ENCODE measurements at places on chromosomes 2 and 18. TPM values are rescaled to one million over a fixed set of nuclear protein-coding genes. Genes with fewer than 3 reads are reported as not detected.

TDRD15 gene
- not detected for total RNA-seq

TMEM17 gene
- total RNA-seq, result not detected

PRSS56 gene
- not detected for total RNA-seq

ANKRD29 gene
- total RNA-seq, result not detected

KIAA2012 gene
- not detected for total RNA-seq

TFCP2L1 gene
- total RNA-seq, result 0.02 TPM

ABI2 gene
- 19.1 TPM for total RNA-seq

CABYR gene
- total RNA-seq, result 1.3 TPM

EIF2AK2 gene
- 119 TPM for total RNA-seq

STAM2 gene
- total RNA-seq, result 20.1 TPM

OSBPL1A gene
- 1.00 TPM for total RNA-seq

ASPRV1 gene
- total RNA-seq, result 0.69 TPM

REG3A gene
- total RNA-seq, result not detected

GALNT5 gene
- not detected for total RNA-seq

UGT1A6 gene
- total RNA-seq, result not detected

RAD51AP2 gene
- not detected for total RNA-seq

UGT1A5 gene
- not detected for total RNA-seq

DYNAP gene
- total RNA-seq, result not detected

ZC3H6 gene
- 14.0 TPM for total RNA-seq

GRCh38 chr2:18153741-18154140 is 275.3 kb downstream of the KCNS3 start:
- no peak overlapping the region for H3K27ac ChIP-seq
- H3K36me3 ChIP-seq, result no peaks in the 10 kb centered on the region
- no peak for DNase-seq
- H3K27me3 ChIP-seq, result no peaks in the 10 kb centered on the region

DNA sequence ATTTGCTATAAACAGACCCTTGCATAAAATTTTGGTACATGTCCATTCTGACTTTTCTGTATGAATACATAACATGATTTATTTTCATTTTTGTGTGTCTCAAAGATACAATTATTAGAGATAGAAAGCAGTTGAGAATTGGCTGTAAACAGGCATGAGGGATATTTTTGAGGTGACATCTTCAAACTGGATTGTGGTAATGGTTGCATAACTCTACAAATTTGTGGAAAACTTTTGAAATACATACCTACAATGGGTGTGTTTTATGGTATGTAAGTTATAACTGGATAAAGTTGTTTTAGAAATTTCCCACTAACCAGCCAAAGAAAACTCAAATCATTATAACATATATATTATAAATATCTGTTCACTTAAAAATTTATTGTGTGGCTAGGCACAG is 39.6 kb downstream of the GREB1L start:
- no peak overlapping the region for H3K4me3 ChIP-seq
- no peaks in the 10 kb centered on the region for H3K4me1 ChIP-seq
- H3K27me3 ChIP-seq, result peaks cover 13% of the 10 kb centered on the region
- H3K36me3 ChIP-seq, result no peaks in the 10 kb centered on the region
- DNase-seq, result no peak

- no peaks in the 10 kb centered on the region for H3K27me3 ChIP-seq
- DNase-seq, result no peak
- no peak overlapping the region for H3K4me3 ChIP-seq
- peaks cover 8% of the 10 kb centered on the region for H3K4me1 ChIP-seq
- H3K36me3 ChIP-seq, result peaks cover 48% of the 10 kb centered on the region
- no peak overlapping the region for H3K27ac ChIP-seq
Measured at GRCh38 chr2:200922439-200922838, 33.3 kb downstream of the NIF3L1 start.

GRCh38 chr2:24336811-24337210 is 23.5 kb downstream of the ITSN2 start:
- H3K27ac ChIP-seq, result no peak overlapping the region
- DNase-seq, result no peak
- no peak overlapping the region for H3K4me3 ChIP-seq
- H3K36me3 ChIP-seq, result peaks cover 7% of the 10 kb centered on the region
- no peaks in the 10 kb centered on the region for H3K27me3 ChIP-seq

GRCh38 chr2:34892766-34893165 is 1293.7 kb upstream of the FAM98A start:
- no peak overlapping the region for H3K27ac ChIP-seq
- H3K27me3 ChIP-seq, result no peaks in the 10 kb centered on the region
- DNase-seq, result no peak
- H3K36me3 ChIP-seq, result no peaks in the 10 kb centered on the region
- H3K4me1 ChIP-seq, result no peaks in the 10 kb centered on the region

GRCh38 chr18:76626991-76627390 is 131.9 kb upstream of the ZNF516 start:
- no peak overlapping the region for H3K4me3 ChIP-seq
- H3K27ac ChIP-seq, result no peak overlapping the region
- no peaks in the 10 kb centered on the region for H3K4me1 ChIP-seq

GRCh38 chr2:234133004-234133403 is 82.5 kb downstream of the SPP2 start:
- H3K4me3 ChIP-seq, result no peak overlapping the region

DNA sequence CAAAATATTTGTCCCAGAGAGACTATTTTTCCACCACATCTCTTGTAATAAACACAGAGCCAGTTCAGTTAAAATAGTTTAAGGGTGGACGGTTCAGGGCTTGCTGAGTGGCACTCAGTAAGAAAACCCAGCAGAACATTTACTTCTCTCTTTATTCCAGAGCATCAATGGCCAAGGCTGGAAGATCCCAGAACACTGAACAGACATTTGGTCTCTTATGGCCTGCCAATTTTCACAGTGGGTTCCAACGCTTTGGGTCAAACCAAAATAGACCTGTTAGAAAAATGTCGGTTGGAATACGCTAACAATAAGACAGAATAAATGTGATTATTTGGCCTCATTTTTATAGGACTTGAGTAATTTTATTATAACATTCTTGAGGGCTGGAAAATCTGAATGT is 580.3 kb upstream of the TMEFF2 start:
- no peaks in the 10 kb centered on the region for H3K4me1 ChIP-seq
- H3K27ac ChIP-seq, result no peak overlapping the region
- H3K4me3 ChIP-seq, result no peak overlapping the region

- H3K36me3 ChIP-seq, result no peaks in the 10 kb centered on the region
- no peak overlapping the region for H3K27ac ChIP-seq
- DNase-seq, result no peak
- H3K27me3 ChIP-seq, result no peaks in the 10 kb centered on the region
- H3K4me3 ChIP-seq, result no peak overlapping the region
Measured at GRCh38 chr18:45976974-45977373, 9.8 kb upstream of the EPG5 start.

GRCh38 chr2:24317491-24317920 is 42.8 kb downstream of the ITSN2 start:
- no peak overlapping the region for H3K27ac ChIP-seq
- no peak overlapping the region for H3K4me3 ChIP-seq
- no peaks in the 10 kb centered on the region for H3K27me3 ChIP-seq
- DNase-seq, result no peak

GRCh38 chr2:138708682-138709241 is 71.4 kb downstream of the NXPH2 start:
- DNase-seq, result no peak
- H3K4me1 ChIP-seq, result no peaks in the 10 kb centered on the region
- no peak overlapping the region for H3K27ac ChIP-seq
- peaks cover 5% of the 10 kb centered on the region for H3K27me3 ChIP-seq
- H3K36me3 ChIP-seq, result no peaks in the 10 kb centered on the region

DNA sequence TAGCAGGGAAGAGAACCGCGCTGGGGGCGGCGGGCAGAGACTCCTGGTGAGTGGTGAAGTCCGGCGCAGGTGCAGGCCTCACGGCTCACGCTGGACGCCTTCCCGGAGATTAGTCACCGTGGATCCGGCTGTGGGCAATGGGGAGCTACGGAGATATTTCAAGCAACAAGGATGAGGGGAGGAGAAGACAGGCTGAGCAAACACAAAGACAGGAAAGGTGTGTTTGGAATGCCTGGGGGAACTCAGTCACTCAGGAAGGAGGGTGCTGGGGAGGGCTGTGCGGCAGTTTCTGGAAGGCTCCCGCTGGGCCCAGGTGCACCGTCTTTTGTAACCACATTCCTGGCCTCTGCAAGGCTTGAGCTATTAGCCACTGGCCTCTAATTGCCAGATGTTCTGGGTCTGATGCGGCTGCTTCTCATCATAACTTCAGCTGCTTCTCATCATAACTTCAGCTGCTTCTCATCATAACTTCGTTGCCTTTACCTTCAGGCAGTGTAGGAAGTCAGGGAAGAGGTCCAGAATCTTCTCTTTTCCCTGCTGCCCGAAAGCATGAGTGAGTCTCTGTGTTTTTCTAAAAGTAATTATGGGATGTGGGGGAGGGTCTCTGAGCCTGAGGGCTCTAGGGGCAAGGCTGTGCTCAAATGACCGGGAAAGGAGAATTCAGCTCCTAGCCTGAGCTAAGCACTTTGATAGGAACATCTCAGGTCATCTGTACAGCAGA is 118.9 kb downstream of the PXDN start:
- no peak overlapping the region for H3K4me3 ChIP-seq
- H3K27ac ChIP-seq, result no peak overlapping the region
- DNase-seq, result no peak
- H3K36me3 ChIP-seq, result no peaks in the 10 kb centered on the region

GRCh38 chr2:206713746-206714145 is 4.5 kb downstream of the DYTN start:
- H3K27ac ChIP-seq, result no peak overlapping the region
- H3K4me3 ChIP-seq, result no peak overlapping the region
- H3K36me3 ChIP-seq, result no peaks in the 10 kb centered on the region
- peaks cover 18% of the 10 kb centered on the region for H3K27me3 ChIP-seq
- peaks cover 2% of the 10 kb centered on the region for H3K4me1 ChIP-seq
- no peak for DNase-seq

DNA sequence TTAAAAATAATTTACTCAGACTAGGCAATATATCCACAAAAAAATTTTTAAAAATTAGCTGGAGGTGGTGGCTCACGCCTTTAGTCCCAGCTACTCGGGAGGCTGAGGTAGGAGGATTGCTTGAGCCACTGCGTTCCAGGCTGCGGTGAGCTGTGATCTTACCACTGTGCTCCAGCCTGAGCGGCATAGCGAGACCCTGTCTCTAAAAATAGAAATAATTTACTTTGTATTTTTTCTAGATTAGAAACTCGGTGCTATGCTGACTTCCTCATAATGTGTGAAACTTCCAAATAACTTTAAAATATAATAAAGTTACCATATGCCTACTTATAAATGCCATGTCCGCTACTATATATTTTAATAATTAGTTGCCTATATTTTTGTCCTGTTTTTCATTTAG is 6.7 kb downstream of the PPIG start:
- peaks cover 22% of the 10 kb centered on the region for H3K36me3 ChIP-seq
- no peak for DNase-seq
- H3K27me3 ChIP-seq, result no peaks in the 10 kb centered on the region
- no peak overlapping the region for H3K4me3 ChIP-seq
- H3K4me1 ChIP-seq, result peaks cover 33% of the 10 kb centered on the region

DNA sequence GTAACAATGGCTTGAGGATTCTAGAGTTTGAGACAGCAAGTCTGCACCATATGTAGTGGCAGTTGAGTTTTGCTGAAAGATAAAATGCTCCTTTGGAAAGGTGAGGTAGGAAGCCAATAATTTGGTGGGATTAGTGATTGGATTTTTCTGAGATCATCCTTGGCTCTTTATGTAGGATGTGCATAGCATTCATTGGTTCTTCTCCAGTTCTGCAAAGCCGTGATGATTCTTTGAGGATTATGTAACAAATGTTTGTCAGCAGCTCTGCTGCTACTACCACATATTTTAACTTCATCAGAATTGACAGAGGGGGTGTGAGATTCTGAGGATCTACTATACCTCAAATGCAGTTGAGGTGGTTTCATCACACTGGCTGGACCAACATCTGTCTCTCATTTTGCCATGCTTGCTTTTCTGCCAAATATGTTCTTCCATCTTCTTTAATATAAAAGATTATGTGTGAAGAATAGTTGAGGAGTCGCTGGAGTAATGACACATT is 188.9 kb upstream of the RASGRP3 start:
- no peak for DNase-seq
- no peak overlapping the region for H3K4me3 ChIP-seq
- H3K4me1 ChIP-seq, result no peaks in the 10 kb centered on the region
- H3K27me3 ChIP-seq, result peaks cover 9% of the 10 kb centered on the region
- no peak overlapping the region for H3K27ac ChIP-seq
- no peaks in the 10 kb centered on the region for H3K36me3 ChIP-seq

GRCh38 chr18:13756671-13757070 is 30.2 kb downstream of the RNMT start:
- no peaks in the 10 kb centered on the region for H3K4me1 ChIP-seq
- H3K27ac ChIP-seq, result no peak overlapping the region
- no peak for DNase-seq
- H3K4me3 ChIP-seq, result no peak overlapping the region

- DNase-seq, result no peak
- H3K4me1 ChIP-seq, result peaks cover 2% of the 10 kb centered on the region
- H3K27me3 ChIP-seq, result no peaks in the 10 kb centered on the region
- peaks cover 68% of the 10 kb centered on the region for H3K36me3 ChIP-seq
Measured at GRCh38 chr2:131125195-131125757, 20.1 kb downstream of the PLEKHB2 start.

DNA sequence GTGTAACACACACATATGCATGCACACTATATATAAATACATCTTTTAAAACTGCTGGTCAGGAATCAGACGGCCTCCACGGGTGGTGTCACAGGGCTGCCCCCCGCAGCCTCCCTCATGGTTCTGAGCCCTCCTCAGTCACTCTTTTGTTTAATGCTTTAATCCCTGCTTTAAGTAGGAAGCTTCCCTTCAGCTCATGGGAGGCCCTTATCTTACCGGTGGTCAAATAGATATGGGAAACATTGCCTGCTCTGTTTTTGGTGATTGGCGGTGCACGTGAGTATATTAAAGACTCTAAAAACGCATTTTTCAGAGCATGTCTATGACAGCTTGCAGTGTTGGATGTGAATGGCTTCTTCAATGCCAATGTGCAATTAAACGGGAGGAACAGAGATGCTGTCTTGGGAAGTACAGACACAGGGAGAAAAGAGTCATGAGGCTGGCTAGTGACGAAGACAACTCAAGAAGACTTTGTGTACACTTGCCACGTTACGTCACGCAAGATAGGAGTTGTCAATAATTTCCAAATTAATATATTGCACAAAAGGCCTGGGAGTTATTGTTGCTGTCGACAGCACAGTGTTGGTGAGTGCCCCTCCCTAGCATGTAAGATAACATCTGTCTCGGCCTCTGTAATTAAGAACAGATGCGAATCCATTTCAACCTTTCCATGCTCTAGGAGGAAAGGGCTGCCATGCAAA is 23.3 kb downstream of the GNLY start:
- no peak for DNase-seq
- H3K27me3 ChIP-seq, result peaks cover 6% of the 10 kb centered on the region
- no peak overlapping the region for H3K4me3 ChIP-seq
- H3K36me3 ChIP-seq, result no peaks in the 10 kb centered on the region
- peaks cover 26% of the 10 kb centered on the region for H3K4me1 ChIP-seq

- H3K4me1 ChIP-seq, result no peaks in the 10 kb centered on the region
- no peak overlapping the region for H3K27ac ChIP-seq
- no peaks in the 10 kb centered on the region for H3K27me3 ChIP-seq
Measured at GRCh38 chr2:15718944-15719323, 127.3 kb downstream of the DDX1 start.

- H3K36me3 ChIP-seq, result no peaks in the 10 kb centered on the region
- no peaks in the 10 kb centered on the region for H3K4me1 ChIP-seq
- no peak overlapping the region for H3K27ac ChIP-seq
- H3K27me3 ChIP-seq, result peaks cover 10% of the 10 kb centered on the region
Measured at GRCh38 chr2:45282646-45283045, 273.4 kb upstream of the SIX2 start.

GRCh38 chr2:160042054-160042453 is 20.4 kb downstream of the PLA2R1 start:
- peaks cover 3% of the 10 kb centered on the region for H3K27me3 ChIP-seq
- no peak overlapping the region for H3K27ac ChIP-seq
- H3K36me3 ChIP-seq, result no peaks in the 10 kb centered on the region
- H3K4me3 ChIP-seq, result no peak overlapping the region
- H3K4me1 ChIP-seq, result no peaks in the 10 kb centered on the region
- DNase-seq, result no peak

Data from activated CD4-positive, alpha-beta T cell treated with anti-CD3 and anti-CD28 coated beads, Interleukin-2, amount 10 ng/mL, durations not matched to agents 7 days and 5 days (primary cell).